ENCODE measurements at places on chromosomes 12 and 14.

DNA sequence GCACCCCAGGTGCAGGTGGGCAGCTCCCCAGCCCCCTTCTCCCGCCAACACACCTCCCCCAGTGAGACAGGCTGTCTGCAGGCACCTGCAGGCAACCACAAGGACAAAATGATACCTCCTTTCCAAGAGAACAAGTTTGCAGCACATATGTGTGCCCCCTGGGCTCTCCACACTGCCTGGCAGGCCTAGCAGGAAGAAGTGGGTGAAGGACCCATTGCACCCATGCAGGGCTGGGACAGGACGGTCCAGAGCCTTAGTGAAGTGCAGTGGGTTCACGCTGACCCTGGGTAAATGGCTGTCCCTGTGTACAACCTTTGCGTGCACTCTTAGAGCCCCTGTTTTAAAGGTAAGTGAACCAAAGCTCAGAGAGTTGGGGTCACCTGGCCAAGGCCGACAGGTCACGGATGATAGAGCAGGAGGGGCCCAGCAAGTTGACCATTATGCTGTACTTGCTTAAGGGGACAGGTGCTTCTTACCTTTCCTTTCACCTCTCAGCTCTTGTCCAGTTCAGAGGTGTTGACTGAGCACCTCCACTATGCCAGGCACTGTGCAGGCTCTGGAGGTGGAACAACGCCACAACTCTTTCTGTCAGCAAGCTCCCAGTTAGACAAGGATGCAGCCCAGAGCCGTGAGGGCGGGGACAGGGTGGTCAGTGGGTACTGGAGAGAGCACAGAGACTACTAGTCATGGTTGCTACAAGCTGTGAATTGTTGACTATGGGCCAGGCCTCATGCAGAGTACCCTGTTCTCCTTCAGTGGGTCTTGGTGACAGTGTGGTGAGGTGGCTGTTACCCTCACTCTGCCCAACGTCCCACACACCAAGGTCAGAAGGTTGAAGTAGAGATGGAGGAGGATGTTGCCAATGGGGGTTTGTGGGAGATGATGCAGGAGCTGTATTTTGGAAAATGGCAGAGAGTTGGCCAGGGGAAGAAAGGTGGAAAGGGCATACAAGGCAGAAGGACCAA lies 125.9 kb downstream of the PAPOLA start:
- no peak for DNase-seq

- no peak for DNase-seq
Measured at GRCh38 chr14:62206456-62206855, 444.2 kb downstream of the SNAPC1 start.

- DNase-seq, result no peak
Measured at GRCh38 chr14:68268719-68269118, 449.1 kb downstream of the RAD51B start.

- no peak for DNase-seq
Measured at GRCh38 chr14:44966601-44967336, 4.8 kb downstream of the TOGARAM1 start.

DNA sequence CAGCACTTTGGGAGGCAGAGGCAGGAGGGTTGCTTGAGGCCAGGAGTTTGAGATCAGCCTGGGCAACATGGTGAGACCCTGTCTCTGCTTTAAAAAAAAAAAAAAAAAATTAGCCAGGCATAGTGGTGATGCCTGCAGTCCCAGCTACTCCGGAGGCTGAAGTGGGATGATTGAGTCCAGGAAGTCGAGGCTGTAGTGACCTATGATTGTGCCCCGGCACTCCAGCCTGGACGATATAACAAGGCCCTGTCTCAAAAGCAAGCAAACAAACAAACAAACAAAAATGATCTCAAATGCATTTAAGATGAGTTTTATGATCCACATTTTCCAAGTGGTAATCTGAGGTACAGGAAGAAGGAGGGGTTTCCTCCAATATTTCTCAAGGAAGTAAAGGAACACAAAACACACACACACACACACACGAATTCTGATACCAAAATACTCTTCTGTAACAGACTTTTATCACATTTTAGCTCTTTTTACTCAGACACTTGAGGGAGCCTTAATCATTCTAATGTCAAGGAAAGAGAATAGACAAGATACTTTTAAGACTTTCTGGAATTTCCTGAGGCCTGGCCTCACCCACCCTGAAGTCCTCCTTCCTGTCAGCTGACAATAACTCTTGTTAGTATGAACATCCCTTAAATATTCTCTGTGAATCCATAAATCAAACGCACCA lies 44.4 kb upstream of the CERS5 start:
- DNase-seq, result no peak

GRCh38 chr12:32158525-32158924 lies 51.9 kb downstream of the BICD1 start:
- no peak for DNase-seq

- no peak for DNase-seq
Measured at GRCh38 chr14:50524731-50525515, 7.4 kb downstream of the MAP4K5 start.

GRCh38 chr14:20618271-20618749 lies 23.2 kb downstream of the OR6S1 start:
- no peak for DNase-seq

DNA sequence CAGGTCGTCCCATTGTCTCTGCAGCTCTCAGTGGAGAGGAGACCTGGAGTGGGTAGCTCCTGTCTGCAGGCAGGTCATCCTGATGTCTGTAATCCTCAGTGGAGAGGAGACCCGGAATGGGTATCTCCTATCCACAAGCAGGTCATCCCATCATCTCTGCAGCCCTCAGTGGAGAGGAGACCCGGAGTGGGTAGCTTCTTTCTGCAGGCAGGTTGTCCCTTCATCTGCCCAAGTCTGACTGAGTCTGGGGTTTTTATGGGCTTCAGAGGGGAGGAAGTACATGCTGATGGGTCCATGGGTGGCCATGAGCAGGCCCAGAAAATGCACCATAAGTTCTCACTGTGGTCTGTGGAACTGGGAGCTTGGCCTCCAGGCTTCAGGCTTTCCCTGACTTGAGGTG lies 28.9 kb upstream of the PAPLN start:
- no peak for DNase-seq

DNA sequence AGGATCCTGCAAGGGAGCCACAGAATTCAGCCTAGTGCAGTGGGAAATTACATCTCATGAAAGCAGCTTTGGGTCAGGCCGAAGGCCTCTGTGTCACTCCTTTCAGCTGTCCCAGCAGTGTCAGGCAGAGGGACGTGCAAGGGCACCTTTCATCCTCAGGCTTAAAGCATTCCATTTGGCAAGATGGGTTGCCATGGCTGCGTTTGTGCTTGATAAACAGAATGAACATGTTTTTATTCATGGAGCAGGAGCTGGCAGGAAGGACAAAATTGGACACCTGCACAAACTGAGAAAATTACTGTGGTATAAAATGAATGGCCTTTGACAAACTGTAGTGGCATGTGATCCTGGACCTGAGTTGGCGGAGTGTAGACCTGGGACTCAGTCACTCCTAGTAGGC lies 29.4 kb downstream of the ACAD10 start:
- no peak for DNase-seq

GRCh38 chr14:68552602-68553001 lies 240.3 kb downstream of the ZFP36L1 start:
- no peak for DNase-seq

DNA sequence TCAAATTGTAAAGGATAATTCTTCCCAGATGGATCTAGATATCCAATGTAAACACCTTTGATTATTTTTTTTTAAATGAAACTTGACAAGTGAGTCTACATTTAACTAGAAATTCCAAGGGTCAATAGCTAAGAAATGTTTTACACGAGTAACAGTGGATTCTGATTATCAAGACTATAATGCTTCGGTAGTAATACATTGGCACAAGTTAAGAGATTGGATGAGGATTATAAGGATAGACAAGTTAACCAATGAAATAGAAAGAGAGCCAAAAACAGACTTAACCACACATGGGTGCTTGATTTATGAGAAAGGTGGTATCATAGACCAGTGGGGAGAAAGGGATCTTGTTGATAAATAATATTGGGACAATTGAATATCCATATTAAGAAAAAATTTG lies 40.3 kb upstream of the PCED1B start:
- no peak for DNase-seq

GRCh38 chr14:85813040-85813439 lies 283.1 kb downstream of the FLRT2 start:
- no peak for DNase-seq

DNA sequence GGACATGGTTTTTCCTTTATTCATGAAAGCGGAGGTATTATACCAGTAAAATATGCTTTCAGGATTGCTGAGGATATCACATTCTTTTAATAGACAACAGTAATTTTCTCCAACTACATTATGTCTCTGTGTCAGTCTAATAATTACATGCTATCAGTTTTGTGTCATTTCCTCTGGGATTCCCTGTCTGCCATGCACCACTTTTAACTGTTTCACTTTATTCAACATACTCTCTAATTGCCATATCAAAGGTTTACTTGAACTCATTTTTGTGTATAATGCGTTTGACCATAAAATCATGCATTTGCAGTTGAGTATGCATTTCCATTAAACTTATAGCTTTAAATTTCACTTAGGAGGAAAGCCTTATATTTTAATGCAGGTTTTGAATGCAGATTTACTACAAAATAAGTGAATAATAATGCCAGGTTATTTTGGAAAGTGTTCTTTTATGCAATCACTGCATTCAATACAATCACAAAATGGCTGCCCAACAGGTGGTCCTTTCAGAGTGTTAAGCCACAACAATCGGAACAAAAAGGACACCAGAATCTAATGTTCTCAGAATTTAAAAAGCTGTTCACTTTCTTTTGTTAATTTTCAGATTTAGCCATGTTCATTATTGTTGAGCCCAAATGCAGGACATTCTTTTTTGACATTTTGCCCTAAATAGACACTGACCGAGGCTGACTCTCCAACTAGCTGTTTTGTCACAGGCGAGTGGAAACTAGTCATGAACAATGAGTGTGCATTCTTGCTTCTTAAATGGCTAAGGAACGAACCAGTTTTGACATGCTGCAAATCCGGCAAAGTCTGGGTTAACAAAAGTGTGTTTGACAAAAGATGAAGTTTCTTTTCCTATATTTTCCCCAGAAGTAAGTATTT lies 40.9 kb downstream of the MBIP start:
- no peak for DNase-seq
